Muscle of arm (tissue), 14 donors: ENCODE measurements at places on chromosomes 3 and 15. TPM values are rescaled to one million over a fixed set of nuclear protein-coding genes. Genes with fewer than 3 reads are reported as not detected.

SPRED1 gene
- polyA plus RNA-seq = 51.5 TPM

GRK7 gene
- not detected for polyA plus RNA-seq

IQCH gene
- polyA plus RNA-seq = not detected

ISL2 gene
- not detected for polyA plus RNA-seq

CADM2 gene
- polyA plus RNA-seq = 5.5 TPM

HERC2 gene
- 34.0 TPM for polyA plus RNA-seq

TNFAIP8L3 gene
- polyA plus RNA-seq = 1.7 TPM

ACKR2 gene
- polyA plus RNA-seq = 0.79 TPM
